Stimulated activated CD4-positive, alpha-beta T cell treated with anti-CD3 and anti-CD28 coated beads, Interleukin-1b, Interleukin-23, amount 100 ng/mL, for 1 hour (primary cell): ENCODE measurements at places on chromosomes 7 and 10.
A peak's percentile ranks its signal among the peaks of the same experiment; 100 is the strongest.

- no peak for DNase-seq
Measured at GRCh38 chr7:89934101-89934500, 220.2 kb upstream of the STEAP1 start.

- no peak for DNase-seq
Measured at GRCh38 chr10:49527061-49527460, 11.9 kb downstream of the ERCC6 start.

DNA sequence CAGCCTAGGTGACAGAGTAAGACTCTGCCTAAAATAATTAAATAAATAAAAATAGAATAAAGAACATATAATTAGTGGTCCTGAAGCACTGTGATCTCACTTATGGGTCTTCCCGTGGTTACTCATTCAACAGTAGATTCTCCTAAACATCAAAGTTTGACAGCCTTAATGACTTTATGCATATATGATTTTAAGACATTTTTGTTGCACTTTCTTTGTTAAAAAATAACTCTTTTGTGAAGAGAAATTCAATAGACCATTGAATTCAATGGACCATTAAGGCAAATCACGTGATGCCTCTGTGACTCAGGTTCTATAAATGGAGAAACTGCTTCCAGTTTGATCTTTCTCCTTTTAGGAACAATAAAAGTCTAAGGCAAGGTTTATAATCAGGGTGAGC is 59.6 kb downstream of the ATOH7 start:
- DNase-seq, result no peak

DNA sequence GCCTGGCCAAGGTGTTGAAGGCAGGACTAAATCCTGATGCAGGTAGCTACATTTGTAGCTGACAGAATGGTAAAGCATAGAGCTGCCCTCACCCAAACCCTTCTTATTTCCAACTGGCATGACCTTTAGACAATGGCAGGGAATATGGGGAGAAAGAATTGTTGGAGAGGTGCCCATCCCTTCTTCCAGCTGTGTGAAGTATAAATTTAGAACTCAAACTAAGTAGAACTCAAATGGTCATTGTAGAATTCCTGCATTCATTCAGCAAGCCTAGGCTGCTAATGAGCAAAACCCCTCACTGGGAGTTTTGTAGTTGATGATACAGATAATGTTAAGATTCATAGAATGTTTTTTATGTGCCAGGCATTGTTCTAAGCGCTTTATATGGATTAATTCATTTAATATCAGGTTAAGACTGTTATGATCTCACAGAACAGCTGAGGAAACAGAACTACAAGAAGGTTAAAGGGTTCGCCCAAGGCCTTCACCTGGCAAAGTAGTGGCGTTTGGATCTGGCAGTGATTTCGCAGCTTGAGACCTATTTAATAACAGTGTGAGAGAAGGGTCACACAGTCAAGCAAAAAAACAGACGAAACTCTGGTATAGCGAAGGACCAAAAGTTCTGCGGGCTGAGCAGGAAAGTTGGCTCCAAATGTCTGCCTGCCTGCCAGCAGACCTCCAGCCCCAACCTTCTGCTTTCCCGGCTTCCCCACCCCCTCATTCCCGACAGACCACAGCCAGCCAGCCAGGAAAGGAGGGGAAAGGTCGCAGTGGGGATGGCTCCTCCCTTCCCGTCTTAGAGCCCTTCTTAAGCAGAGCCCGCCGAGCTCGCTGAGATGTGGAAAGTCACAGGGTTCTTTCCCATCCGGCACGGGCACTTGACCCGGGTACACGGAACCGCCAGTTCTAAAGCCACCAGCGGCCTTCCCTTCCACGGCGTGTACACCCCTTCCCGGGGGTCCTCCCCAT is 1.6 kb upstream of the HILPDA start:
- DNase-seq, result no peak

GRCh38 chr10:33133557-33133956 is 175.5 kb upstream of the ITGB1 start:
- no peak for DNase-seq

DNA sequence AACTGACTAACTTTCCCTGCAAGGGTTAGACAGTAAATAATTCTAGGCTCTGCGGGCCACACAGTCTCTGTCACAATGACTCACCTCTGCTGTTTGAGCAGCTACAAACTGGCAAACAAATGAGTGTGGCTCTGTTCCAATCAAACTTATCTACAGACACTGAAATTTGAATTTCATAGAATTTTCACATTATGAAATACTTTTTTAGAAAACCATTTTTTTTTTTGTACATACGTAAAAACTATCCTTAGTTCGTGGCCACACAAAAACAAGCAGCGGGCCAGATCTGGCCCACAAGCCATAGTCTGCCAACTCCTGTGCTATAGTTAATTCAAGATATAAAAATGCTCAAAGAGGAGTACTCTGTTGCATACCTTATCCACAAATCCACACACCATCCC is 32.6 kb downstream of the PIP4K2A start:
- DNase-seq, result peak; percentile 26

GRCh38 chr7:157557263-157557662 is 220.5 kb downstream of the DNAJB6 start:
- DNase-seq, result no peak

DNA sequence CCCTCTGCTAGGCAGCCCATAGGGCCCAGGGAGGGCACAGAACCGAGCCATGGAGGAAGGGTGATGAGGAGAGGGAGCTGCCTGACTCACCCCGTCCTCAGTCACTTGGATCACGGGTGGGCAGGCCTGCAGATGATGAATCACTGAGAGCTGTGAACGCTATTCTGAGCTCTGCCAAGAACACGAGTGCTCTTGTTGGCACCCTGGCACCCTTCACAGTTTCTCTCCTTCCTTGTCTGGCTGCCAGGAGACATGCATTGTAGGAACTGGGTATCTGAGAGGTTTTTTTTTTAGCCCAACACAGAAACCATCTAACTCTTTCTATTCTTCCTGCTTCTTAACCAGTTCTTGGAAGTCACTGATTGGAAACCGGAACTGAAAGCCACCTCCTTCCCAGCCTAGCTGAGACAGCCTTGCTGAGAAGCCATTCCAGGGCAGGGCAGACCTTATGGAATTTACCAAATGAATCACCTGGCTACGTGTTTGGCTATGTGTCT is 82.1 kb downstream of the SLC37A3 start:
- DNase-seq, result no peak

DNA sequence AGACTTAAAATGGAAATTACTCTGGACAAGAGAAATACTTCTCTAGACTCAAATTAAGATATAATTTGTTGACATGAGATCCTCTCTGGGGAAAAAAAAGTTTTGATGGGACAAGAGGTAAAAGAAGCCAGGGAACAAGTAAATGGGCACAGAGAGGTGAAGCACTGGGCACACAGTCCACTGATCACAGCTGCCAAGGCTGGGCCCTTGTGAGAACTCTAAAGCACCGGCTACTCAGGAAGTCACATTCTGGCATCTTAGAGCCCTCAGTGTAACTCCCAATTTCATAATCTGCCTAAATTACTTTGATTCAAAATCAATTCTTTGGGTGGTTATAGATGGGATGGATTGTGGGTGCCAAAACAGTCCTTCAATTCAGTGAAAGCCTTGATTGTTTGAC is 123.2 kb upstream of the CACNA2D1 start:
- DNase-seq, result no peak

DNA sequence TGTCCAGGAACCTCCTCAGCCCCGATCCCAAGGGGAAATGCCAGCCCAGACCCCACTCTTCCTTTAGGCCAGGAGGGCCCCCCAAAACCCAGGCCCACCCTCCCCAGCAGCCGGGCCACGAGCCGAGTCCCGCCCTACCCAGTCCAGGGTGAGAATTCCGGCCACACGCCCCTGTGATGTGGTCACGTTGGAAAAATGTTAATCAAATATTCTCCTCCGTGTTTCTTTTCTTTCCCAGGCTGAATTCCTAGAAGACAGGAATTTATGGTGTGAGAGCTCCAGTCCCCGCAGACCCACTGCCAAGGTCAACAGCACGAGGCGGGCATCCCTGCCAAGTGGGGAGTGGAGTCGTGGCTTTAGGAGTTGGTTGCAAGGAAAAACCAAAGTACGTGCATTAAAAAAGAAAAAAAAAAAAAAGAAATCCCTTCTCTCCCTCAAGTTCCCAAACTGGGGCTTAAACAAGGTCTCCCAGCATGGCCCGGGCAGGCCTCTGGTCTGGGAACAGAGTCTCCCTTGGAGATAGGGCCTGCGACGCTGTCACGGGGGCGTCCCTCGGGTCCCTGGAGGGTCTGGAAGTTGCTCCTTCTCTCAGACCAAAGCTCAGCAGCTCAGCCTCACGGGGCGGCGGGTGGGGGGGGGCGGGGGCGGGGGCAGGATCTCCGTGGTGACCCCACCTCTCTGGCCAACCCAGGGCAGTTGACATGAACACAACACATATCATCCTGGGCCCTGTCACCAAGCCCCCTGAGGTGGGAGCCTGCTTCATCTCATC is 28.1 kb upstream of the ELN start:
- no peak for DNase-seq

- no peak for DNase-seq
Measured at GRCh38 chr7:149719050-149719899, 54.1 kb downstream of the ZNF467 start.

GRCh38 chr7:74535951-74536356 is 82.2 kb downstream of the GTF2IRD1 start:
- DNase-seq, result no peak

GRCh38 chr10:120422457-120422856 is 34.6 kb upstream of the PLPP4 start:
- no peak for DNase-seq

GRCh38 chr7:92447345-92448204 is at the start of gene GATAD1:
TSS of gene GATAD1 (plus strand) at chr7:92447482. CDS start at chr7:92447730, 248 bp downstream.
- DNase-seq, result peak; percentile 47

- no peak for DNase-seq
Measured at GRCh38 chr7:111517549-111517951, 44.7 kb downstream of the IMMP2L start.

GRCh38 chr7:22302951-22303423 is 54.0 kb downstream of the RAPGEF5 start:
- no peak for DNase-seq

DNA sequence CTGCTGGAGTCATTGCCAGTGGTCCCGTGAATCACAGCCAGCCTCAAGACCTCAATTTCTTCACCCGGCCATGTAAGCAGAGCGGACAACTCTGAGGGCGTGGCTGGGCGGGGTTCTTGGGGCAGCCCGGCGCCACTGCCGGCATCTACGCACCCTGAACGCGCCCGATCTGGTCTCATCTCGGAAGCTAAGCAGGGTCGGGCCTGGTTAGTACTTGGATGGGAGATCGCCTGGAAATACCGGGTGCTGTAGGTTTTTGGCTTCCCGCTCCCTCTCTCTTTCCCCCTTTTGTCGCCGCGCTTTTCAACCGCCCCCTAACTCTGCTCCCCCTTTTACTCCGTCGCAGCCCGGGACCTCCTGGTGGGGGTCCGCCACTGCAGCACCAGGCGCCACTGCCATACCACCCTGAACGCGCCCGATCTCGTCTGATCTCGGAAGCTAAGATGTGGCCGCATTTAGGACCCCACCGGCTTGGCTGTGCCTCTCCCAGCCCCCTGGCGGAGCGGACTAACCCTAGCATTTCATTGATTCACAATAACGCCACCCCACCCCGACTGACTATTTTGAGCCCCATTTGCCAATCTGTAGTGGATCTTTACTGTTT is 25.3 kb downstream of the GARIN1A start:
- peak; percentile 2 for DNase-seq

DNA sequence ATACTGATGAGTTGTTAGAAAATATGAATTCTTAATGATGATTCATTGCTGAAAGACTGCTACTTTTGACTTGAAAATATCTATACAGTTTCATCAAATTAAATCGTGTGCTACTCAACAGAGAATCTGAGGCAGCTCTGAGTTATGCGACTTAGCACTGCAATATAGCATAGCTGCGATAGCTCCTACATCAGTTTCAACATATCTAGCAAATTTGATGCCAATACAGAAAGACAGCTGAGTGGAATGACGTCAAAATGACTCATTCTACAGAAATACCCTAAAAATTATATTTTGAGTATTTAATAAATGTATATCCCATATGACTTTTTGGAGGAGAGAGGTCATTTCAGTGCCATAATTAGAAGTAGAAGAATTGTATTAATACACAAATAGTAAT is 1.1 kb upstream of the TARP start:
- no peak for DNase-seq

DNA sequence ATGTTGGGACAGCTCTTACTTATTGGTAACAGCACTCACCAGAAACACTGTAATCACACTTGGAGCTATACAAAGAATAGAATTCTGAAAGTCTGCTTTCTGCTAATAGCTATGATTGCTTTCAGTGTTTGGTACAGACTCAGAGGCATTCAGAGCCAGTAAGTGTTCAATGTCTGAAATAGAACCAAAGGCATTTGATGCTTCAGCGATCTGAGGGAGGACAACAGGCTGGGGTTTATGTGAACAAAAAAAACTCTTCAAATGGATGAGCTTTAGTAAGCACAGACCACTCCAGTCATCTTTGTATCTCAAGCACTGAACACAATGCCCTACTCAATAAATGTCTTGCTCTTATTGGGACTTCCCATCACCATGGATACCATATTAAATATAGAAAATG is 322.8 kb upstream of the GRM3 start:
- no peak for DNase-seq

- DNase-seq, result no peak
Measured at GRCh38 chr7:155336812-155337602, 39.3 kb downstream of the INSIG1 start.

GRCh38 chr10:65273115-65273514 is 1652.7 kb upstream of the LRRTM3 start:
- DNase-seq, result no peak
